ENCODE measurements at places on chromosomes 6 and 20.

DNA sequence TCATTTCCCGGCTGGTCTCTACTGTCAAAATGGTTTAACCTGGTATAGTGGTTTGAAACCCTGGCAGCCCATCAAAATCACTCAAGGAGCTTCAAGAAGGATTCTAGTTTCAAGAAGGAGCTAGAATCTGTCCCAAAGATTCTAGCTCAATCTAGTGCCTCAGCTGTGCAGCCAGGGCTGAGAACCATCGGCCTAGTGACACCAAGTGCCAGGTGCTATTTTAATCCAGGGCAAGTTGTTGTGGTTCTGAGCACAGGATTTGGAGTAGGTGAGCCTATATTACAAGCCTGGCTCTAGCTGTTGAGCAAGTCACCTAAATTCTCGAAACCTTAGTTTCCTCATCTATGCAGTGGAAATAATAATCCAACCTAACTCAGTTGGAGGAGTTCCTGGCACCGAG is 3.7 kb downstream of the MOCS1 start:
- DNase-seq: no peak

GRCh38 chr6:22613695-22614094 is 44.3 kb downstream of the HDGFL1 start:
- DNase-seq: peak; percentile 62

GRCh38 chr20:23282546-23282945 is 68.0 kb upstream of the NXT1 start:
- no peak for DNase-seq

- no peak for DNase-seq
Observed at GRCh38 chr6:116452531-116452930, 8.6 kb upstream of the CALHM6 start.

DNA sequence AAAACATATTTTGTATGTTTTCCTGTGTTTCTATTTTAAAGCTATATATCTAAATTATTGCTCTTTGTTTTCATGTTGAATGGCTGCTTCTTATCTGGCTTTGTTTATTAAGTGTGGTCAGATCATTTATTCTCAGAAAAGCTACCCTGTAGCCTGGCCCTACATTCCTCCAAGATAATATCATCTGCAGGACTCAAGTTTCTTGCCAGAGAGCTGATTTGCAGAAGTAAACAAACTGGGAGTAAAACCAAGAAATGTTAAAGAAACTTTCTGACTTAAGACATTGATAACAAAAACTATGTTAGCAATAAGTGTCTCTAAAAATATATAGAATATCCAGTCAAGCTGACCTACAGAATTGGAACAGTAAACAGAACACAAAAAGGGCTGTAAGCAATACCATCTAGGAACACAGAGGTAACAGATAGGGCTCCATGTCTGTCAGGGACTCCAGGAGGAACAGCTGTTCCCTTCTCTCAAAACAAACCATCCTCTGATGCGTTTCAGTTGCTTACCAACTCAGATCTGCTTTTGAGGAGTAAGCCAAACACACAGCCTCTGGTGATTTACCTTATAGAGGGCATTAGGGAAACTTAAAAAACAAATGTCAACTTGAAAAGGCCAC is 17.5 kb upstream of the CEP85L start:
- peak; percentile 26 for DNase-seq

DNA sequence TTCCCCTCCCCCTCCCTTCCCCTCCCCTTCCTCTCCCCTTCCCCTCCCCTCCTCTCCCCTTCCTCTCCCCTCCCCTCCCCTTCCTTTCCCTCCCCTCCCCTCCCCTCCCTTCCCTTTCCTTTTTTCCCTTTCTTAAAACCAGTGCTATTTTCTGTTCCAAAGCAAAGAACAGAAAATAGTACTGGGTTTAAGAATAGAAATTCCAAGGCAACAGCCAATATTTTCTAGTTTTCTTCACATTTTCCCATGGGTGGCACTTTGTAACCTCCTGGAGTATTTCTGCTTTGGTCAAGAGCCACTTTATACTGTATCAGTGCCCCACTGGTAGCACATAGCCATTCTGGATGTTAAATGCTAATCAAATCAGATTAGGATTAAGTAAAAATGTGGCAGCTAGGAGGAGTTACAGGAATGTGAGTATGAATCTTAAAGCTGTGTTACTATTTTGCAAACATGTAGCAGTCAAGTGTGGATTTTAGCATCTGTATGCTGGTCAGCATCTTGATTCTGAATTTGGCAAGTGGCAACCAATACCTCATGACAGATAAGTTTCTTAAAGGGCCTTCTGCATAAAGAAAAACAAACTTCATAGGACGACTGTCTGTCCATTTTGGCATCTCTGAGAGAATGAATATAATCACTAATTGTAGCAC is 126.4 kb downstream of the CEP57L1 start:
- no peak for DNase-seq

DNA sequence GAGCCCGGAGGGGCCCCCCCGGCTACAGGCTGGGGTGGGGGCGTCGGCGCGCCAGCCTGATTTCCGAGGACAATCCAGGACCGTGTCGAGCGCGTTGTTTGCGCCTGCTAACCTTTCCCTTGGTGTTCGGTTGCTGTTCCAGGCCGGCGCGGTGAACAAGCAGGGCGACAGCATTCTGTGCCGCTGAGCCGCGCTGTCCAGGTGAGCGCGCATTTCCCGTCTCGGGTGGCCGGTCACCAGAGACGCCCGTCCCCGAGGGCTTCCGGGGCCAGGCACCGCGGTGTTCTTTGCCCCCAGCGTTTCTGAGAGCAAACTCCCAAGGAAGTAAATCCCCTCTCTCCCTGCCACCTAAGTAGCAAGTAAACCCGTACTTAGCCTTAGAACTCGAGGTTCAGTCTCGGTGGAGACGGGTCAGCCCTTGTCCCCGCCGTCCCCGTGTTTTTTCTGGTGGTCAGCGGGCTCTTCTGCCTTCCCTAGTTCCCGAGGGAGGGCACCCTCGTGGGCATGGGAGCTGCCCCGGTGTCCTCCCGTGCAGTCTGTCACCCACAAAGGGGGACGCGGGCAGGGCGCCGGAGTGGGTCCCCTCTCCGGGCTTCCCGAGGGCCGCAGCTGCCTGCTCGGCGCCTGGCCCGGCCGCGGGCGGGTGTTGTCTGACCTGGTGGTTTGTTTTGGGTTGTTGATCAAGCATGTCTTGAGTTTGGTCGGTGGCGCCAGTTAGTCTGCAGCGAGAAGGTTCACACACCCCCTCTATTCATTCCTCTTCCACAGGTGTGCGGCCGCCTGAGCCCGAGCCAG is 1.5 kb downstream of the ID4 start:
- DNase-seq: no peak

- no peak for DNase-seq
Observed at GRCh38 chr6:1984346-1984994, 260.9 kb downstream of the GMDS start.

DNA sequence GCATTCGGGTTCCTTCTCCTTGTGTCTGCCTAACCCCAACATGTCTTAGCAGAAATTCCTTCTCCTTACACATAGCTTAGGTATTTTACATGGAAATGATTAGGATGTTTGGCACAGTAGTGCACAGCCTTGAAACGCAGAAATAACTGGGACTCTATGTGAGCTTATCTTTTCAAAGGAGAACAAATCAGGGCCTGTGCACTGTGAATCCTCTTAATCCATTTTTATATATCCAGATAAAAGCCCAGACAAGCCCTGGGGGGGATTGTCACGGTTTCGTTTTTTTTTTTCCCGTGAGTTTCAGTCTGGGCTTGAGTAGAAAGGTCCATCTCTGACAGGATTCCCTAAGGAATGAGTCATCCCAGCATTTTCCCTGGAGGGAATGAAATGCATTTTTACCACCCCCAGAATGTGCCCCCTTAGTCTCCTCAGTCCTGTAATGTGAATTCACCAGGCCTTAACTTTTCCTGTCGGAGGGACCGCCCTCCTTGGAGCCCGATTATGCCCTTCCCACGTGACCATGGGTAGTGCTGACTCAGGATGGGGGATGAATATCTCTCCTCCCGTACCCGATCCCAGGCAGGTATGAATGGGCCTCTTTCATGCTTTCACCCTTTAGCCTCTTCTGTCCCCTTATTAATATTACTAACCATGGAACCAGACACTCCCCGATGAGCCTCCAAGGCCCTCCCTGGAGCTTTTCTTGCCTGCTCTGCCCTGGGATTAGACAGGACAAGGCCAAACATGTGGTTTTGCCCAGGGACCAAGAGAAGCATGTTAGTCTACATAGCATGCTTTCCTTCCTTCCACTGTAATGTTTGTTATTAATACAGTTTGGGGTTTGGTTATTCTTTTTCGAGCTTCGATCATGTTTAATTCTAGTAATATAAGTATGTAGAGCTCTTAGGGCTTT is 23.9 kb upstream of the NAA20 start:
- DNase-seq: peak; percentile 69

All from fibroblast of the conjunctiva (primary cell).